ENCODE measurements at places on chromosomes 12 and 14. TPM values are rescaled to one million over a fixed set of nuclear protein-coding genes. Genes with fewer than 3 reads are reported as not detected.

The PTPRR gene
- 3.4 TPM for total RNA-seq

DNA sequence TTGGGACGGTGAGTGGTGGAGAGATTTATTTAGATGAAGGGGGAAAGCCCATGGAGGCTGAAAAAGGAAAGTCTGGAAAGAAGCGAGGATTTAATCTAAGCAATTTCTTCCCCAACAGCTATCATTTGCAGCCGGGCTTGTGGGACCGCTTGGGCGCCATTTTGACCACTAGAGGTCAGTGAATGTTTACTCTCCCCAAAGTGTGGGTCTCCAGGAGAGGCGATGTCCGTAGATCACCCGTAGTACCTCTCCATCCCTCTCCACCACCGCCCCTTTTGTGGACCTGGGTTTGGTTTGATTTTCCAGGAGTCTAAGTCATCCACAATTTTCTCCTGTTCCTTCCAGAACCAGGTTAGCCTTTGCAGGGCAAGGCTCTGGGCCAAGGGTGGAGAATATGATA is 91.2 kb upstream of the PARP11 start:
- H3K27me3 ChIP-seq = no peaks in the 10 kb centered on the region
- no peaks in the 10 kb centered on the region for H3K4me1 ChIP-seq
- no peak for DNase-seq
- no peak overlapping the region for H3K4me3 ChIP-seq
- no peaks in the 10 kb centered on the region for H3K36me3 ChIP-seq

The TAS2R30 gene
- 1.6 TPM for total RNA-seq

DNA sequence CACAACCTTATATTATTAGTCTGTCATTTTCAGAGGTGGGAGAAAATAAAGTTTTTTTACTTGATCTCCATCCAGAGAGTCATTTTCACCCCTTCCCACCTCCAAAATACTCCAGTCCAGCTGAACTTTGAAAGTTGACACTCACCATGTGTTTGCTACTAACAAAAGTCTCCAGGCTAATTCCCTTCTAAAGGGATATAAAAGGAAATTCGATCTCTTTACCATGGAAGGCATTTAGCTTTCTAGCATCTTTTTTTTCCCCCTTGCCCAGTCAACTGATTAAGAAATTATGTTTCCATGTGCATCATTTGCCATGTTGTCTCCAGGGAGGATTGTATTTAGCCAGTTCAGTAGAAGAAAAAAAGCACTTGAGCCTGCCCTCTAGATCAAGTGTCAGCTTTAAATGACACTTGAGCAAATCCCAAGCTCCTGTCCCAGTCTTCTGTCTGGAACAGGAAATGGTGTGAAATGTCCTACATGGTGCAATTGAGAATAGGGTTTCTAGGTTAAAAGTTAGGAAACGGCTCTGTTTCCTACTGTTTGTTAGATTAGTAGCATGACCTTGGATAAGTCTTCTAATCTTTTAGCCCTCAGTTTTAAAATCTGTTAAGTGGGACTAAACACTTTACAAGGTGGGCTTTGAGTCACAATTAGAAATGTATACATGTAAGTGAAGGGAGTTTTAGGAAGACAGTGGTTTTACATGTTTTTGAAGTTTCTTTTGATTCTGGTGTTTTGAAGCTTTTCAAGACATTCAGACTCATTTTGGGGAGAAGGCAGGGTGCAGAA is 67.2 kb downstream of the GNS start:
- H3K27ac ChIP-seq = no peak overlapping the region
- H3K4me3 ChIP-seq = no peak overlapping the region
- H3K4me1 ChIP-seq = no peaks in the 10 kb centered on the region
- H3K36me3 ChIP-seq = peaks cover 51% of the 10 kb centered on the region
- no peak for DNase-seq
- no peaks in the 10 kb centered on the region for H3K27me3 ChIP-seq

All from SJSA1 (cell line).